Stimulated activated CD8-positive, alpha-beta memory T cell treated with anti-CD3 and anti-CD28 coated beads, Interleukin-7, amount 100 ng/mL, for 1 hour (primary cell): ENCODE measurements at places on chromosomes 16 and 17.

DNA sequence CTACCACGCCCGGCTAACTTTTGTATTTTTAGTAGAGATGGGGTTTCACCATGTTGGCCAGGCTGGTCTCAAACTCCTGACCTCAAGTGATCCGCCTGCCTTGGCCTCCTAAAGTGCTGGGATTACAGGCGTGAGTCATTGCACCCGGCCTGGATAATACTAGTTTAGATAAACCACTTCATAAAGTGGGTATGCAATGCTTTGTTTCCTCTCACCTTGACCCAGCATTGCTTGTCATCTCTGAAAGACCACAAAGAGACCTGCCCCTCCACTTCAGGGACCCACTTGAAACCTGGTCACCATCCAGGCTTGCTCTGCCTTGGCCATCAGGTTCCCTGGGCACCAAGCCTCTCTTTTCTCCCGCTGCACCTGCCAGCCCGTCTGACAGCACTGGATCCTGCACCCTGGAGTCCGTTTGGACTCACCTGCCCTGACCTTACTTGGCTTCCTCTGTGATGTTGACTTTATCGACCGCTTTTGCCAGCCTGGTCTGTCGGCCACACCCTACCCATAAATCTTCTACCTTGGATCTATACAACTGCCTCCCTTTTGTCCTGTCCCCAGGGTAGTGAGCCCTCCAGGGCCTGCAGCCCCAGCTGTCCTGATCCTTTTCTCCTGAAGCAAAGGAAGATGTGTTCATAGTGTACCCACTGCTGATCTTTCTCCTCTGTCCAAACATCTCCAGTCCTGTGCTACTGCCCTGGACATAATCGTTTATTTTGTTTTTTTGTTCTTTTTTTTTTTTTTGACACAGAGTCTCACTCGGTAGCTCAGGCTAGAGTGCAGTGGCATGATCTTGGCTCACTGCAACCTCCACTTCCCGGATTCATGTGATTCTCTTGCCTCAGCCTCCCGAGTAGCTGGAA lies 12.7 kb upstream of the ZG16 start:
- no peak for DNase-seq

- DNase-seq: no peak
Measured at GRCh38 chr17:42568341-42569111, 1.6 kb downstream of the MLX start.

GRCh38 chr16:81485824-81486539 lies 41.4 kb downstream of the CMIP start:
- DNase-seq: no peak

- no peak for DNase-seq
Measured at GRCh38 chr17:2388020-2388682, 12.7 kb downstream of the MNT start.

DNA sequence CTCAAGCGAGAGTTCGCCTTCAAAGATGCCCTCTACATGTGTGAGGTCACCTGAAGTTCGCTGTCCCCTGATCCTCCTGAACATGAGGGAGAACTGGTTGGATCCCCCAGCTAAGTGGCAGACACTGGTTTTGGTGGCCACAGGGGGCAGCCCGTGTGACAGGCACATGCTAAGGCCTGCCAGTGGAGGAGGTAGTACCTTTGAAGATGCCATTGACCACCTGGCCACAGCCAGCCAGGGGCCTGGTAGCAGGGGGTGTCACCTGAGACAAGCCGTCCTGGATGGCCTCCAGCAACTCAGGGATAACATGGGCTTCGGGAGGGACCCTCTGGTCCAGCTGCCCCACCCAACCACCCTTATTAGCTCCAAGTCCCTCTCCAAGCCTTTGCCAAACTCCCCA lies 7.3 kb upstream of the ALDH3A1 start:
- no peak for DNase-seq

- DNase-seq: no peak
Measured at GRCh38 chr17:75758131-75758905, 6.7 kb downstream of the GALK1 start.

- DNase-seq: no peak
Measured at GRCh38 chr17:1496869-1497268, 4.4 kb upstream of the MYO1C start.

DNA sequence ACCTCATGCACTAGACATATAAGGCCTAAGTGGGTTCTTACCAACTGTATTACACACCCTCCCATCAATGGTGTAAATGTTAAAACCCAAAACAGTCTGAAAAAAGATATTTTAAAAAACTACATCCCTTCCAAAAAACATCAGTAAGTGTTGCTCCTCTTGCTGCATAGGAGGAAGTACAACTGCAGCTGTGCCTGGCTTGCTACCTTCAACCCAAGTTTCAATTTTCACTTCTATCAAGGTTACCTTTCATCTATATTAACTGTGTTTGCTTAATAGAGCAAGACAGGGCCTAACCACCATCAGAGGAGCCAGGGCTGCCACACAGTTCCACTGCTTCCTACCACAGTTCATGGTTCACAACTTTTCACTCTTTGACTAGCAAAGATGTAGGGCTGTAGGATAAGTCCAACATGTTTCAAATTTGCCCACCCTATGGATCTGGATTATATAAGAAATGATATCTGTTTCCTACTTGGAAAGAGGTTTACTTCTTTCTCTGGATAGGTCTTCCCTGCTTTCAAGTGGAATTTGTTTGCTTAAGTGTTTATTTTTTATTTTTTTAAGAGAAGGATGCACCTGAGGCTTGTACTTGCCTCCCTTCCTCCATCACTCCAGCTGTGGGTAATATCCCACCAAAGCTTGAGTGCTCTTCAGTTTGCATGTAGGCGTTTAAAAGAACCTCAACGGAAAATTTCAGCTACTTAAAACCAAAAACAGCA lies 56.7 kb downstream of the GRB7 start:
- DNase-seq: no peak

DNA sequence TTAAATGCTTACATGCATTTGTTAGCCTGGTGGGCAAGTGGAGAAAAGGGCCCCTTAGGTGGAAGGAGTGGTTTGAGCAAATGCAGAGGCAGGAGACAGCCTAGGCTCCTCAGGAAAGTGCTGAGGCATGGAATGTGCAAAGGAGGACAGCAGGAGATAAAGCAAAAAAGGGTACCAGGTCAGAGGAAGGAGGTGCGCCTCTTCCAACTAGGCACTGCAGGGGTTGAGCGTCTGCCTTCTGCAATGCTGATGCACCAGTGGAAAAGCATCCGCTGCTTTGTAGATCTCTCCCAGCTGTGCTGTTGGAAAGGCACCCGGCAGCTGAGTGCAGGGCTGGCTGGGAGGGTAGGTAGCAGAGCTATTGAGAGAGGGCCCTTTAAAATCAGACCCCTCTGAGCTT lies 287.0 kb upstream of the XYLT1 start:
- no peak for DNase-seq

- no peak for DNase-seq
Measured at GRCh38 chr16:16163571-16163970, 59.7 kb downstream of the ABCC6 start.

DNA sequence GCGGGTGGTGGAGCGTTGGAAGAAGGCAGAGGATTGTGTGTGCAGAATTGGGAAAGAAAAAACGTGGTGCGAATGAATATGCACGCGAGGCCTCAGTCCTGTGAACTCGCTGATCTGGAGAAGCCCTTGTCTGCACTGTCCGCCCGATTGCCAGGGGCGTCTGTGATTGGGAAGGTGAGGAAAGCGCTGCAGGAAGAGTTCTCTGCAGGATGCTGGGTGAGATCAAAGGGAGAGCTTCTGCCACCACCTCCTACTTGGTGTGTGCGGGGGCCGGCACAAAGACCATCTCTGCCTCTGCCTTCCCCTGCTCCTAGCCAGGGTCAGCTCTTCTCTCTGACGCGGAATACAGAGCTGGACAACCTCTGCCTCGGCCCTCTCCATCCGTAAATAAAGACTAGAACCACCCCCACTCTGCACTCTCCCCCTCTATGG lies 841 bp upstream of the RAB5C start:
- DNase-seq: no peak

DNA sequence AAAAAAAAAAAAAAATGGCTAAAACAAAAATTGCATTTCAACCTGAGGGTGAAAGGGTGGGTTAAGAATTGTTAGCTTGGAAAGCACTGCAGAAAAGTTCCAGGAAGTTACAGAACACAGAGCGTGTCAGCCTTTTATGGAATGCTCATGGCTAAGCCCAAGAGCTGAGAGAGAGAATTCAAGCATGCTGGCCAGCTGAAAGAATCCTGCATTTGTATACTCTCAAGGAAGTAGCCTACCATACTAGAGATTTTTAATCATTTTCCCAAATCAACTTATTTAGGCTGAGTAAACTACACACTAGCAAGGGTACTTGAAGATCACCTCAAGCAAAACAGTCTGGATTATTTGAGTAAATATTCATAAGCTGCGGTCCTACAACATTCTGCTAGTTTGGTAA lies 153.9 kb downstream of the KCNJ2 start:
- no peak for DNase-seq

DNA sequence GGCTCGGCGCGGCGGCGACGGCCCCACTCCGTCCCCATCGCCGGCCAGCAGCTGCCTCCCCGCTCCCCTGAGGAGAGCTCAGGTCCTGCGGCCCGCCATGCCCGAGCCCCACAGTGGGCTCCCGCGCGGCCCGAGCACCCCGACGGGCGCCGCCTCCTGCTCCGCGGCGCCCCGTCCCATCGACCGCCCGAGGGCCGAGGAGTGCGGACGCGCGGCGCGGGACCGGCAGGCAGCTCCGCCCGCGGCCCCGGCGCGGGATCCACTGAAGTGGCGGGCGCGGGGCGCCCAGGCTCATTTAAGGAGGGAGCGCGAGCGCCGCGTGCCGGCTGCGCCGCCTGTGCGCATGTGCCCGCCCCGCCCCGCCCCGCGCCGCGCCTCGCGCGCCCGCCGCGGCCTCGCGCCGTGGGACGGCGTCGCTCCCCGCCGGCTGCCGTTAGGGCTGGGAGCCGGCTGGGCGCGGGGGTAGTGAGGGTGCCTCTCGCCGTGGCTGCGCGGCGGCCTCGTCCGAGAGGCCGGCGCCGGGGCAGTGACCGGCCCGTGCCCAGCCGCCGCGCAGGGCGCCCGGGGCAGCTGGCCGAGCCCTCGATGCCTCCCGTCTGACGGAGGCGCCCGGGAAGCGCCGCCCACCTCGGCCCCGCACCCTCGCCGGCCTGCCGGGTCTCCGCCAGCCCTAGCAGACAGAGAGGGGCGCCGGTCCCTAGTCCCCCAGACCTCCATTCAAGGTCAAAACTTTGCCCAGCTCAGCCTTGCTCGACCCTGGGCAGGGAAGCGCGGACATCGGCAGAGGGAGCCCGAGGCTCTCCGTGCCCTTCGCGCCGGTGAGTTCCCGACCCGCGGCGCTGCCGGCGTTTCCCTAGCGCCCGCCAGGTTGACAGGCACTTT lies at the start of gene NETO2:
Gene NETO2, minus strand, starts transcription at position 269 of the 882 bp plus-strand sequence. CDS start 333 bp downstream, outside the sequence.
- no peak for DNase-seq

DNA sequence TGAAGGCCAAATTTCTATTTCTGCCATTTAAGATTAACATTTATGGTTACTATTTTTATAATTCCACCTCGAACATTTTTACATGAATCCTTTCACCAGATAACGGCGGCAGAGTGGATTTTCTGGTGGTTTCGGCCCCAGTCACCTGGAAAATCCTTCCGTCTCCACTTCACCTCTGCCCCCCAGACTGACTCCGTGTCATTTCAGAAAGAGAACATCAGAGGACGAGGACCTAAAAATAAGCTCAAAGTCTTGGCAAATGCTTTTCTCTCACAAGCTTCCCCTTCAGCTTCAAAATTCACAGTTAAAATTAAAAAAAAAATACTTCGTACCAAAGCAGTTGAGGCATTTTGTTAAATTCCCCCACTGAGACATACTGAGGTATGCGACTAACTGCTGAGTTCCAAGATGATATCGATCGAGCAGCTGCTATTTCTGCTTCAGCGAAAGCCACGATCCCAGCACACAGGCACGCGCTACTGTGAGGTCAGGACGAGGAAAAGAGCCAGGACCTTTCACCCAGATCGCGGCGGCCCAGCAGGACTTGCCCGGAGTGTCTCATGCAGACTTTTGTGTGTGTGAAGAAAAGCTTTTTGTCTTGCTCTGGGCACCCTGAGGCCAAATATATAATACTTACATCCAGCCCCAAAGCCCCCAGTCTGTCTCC lies 36.8 kb downstream of the ASPA start:
- DNase-seq: no peak

GRCh38 chr17:5832886-5833285 lies 237.3 kb upstream of the WSCD1 start:
- no peak for DNase-seq

- no peak for DNase-seq
Measured at GRCh38 chr17:40329839-40330794, 21.1 kb downstream of the RARA start.

- no peak for DNase-seq
Measured at GRCh38 chr16:24896439-24896838, 50.7 kb downstream of the SLC5A11 start.

DNA sequence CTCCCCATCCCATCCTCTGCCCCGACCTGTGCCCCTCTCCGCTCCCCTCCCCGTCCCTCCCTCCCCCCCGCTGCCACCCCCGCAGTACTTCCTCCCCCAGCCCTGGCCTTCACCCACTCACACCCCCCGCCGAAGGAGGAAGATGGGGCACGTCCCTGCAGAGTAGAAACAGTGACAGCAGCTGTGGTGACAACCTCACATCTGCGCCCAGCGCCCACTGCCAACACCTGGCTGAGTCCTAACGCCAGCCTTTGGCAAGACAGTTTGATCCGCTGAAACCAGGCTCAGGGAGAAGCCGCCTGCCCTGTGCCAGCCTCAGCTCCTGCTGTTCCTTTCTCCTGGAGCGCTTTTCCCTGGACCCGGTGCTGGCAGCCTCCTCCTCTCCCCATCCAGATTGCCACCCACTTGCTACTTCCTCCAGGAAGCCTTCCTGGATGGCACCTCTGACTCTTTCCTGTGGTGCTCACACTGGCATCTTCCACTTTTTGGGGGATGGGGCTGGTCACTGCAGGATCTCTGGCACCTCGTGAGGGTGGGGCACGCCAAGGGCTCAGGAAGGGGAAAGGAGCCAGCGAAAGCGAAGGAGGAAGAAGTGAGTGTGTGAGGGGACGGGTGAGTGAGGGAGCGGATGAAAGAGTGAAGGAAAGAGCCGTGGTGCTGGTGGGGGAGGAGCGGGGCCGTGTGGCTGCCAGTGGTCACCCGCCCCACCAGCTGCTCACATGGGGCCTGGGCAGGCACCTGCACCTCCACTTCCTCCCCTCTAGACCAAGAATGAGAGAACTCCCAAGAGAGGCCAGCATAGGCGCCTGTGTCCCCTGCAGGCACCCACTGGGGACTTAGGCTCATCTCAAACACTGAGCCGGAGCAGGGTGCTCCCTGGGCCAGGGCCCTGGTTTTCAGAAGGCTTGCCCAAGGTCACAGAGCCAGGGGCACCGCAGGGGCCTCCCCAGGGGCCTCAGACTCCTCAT lies 27.0 kb downstream of the ZFPM1 start:
- DNase-seq: no peak

DNA sequence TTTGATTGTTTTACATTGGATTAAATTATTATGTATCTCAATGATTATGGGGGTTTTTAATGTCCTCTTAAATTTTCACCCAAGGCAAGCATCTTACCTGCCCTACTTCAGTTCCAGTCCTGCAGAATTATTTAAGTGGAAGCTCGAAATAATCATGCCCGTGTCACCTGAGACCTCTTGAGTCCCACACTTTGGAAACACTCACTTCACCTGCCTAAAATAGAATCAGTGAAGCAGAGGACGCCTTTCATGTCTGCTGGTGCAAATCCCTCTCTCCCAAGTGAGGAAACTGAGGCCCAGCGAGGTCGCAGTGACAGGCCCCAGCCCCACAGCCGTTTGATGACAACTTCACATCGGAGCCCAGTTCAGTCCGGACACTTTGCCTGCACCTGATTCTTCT lies 284.6 kb downstream of the C16orf95 start:
- no peak for DNase-seq
